ENCODE measurements at places on chromosomes 5 and 9.

GRCh38 chr5:170509348-170509660 lies 5.5 kb downstream of the KCNIP1 start:
- DNase-seq, result no peak

DNA sequence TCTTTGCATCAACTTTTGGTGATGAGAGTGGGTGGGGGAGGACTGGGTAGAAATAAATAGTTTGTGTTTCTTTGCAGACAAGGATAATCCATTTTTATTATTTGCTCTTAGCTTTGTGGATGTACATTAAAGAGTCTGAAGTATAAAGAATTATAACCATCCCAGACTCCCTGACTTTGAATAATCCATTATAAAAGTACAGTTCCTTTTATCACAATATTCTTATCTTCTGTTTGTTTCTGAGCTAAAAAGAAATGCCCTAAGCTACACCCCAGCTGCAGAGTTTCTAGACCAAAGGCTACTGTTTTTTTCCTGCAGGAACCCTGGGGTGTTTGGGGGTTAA lies 77.9 kb downstream of the NDFIP1 start:
- no peak for DNase-seq

DNA sequence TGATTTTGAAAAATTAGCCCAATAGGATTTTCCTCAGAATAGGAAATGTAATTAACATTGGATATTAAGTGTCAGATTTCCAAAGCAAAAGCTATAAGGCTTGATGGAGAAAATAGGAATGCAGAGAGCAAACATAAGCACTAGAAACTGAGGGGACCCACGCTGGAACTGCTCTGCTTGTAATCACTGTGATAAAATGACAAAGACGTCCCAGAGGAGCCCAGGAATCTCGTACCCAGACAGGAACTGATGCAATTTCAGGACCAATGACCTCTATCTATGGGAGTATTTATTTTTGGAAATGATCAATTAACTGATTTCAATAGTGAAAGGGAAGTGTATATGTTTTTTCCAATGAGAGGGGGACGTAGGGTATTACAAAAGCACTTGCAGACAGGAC lies 714.5 kb upstream of the WWC1 start:
- DNase-seq, result no peak

DNA sequence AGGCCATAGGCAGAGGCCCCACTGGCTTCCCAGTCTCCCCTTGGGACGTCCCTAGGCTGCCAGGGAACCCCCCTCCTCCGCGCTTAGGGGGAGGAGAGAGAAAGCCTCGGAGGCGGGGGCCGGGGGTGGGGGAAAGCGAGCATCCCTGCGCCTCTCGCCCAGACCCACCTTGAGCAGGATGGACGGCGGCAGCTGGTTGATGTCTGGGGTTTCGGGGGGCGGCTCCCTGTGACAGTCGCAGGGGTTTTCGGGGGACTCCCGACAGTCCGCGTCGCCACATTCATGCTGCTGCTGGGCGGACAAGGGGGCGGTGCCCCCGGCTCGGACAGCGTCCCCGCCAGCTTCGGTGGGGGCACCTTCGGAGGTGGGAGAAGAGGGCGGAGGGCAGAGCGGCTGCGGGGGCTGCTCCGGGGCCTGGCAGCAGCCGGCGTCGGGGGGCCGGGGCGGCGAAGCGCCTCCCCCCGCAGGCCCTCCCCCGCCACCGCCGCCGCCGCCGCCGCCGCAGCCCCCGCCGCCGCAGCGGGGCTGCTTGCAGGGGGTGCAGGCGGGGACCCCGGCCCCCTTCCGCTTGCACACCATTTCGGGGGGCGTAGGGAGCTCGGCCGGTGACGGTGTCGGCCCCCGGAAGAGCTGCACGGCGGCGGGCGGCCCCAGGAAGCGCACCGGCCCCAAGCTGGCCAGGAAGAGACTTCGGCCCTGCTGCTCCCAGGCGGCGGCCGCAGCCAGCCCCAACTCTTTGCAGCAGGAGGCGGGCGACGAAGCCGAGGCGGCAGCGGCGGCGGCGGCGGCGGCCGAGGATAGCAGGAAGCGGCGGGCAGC lies 1.2 kb downstream of the FBXL17 start:
- peak; percentile 37 for DNase-seq

- DNase-seq, result no peak
These were observed 18.2 kb upstream of the MGAT1 start for GRCh38 chr5:180820788-180821321.

DNA sequence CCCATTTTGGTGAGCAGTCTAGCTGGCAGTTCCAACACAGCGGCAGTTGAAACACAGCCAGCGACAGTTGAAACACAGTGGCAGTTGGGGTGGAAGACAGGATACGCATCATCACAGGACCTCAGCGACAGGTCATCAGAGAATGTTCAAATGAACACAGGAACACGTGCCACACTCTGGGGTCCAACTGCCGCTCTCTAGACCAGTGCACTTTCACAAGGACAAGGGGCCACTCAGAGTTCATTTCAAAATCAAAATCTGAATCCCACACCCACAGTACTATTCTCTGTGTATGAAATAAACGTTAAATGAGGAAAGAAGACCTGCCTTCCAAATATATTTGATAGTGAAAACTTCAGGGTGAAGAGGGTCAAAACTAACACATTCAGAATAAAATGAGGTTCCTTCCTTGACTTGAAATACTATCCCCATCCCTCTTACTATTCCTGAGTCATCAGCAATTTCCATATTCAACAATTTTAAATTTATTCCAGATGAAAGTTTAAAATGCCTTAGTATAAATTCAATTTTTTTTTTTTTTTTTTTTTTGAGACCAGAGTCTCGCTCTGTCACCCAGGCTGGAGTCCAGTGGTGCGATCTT lies 53.0 kb upstream of the SIMC1 start:
- DNase-seq, result no peak

DNA sequence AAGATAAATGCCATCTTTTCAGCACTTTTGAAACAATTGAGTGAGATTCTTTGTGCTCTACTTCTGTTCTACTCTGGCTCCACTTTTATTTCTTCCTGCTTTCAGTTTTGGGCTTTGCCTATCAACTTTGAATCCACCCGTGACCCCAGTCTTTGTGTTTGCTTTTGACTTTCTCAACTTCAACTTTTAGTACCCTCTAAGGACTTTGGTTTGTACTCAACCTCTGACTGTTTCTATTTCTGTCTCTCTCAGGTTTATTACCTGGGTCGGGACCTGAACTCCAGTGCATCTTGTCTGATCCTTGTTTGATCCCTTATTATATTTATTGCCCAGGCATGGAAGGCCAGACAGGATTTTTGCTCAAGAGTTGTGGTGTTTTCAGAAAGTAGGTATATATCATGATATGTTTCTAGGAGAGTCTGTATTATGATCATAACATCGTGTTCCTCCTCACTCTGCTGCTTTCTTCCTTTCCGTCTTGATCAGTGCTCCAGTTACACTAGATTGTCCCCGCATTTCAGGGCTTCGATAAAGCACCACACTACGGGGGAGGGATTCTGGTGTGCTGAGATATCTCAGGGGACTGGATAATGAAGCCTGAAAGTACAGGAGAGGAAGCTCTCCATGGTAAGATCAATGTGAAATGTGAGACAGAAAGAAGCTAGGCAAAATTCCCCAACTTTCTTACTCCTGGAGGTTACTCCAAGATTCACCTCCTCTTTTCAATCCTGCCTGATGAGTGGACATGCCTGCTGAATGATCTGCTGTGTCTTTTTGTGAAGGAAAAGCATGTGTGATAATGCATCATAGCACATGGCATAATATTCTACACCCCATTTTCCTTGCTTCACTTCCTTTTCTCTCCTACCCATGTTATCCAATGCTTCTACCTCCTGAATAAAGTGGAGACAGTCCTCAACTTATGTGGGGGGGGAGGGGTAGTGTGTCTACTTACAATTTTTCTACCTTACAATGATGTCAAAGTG lies 155.5 kb upstream of the GRIN3A start:
- DNase-seq, result no peak

- DNase-seq, result no peak
These were observed 362.0 kb downstream of the SPOCK1 start for GRCh38 chr5:137136991-137137632.

GRCh38 chr5:32490972-32491557 lies 46.5 kb upstream of the ZFR start:
- no peak for DNase-seq

- no peak for DNase-seq
These were observed 12.2 kb upstream of the OBP2B start for GRCh38 chr9:133221177-133221809.

- DNase-seq, result no peak
These were observed 242.0 kb upstream of the TRPM3 start for GRCh38 chr9:71363286-71363961.

GRCh38 chr5:150182774-150183173 lies 7.1 kb upstream of the SLC6A7 start:
- DNase-seq, result no peak

DNA sequence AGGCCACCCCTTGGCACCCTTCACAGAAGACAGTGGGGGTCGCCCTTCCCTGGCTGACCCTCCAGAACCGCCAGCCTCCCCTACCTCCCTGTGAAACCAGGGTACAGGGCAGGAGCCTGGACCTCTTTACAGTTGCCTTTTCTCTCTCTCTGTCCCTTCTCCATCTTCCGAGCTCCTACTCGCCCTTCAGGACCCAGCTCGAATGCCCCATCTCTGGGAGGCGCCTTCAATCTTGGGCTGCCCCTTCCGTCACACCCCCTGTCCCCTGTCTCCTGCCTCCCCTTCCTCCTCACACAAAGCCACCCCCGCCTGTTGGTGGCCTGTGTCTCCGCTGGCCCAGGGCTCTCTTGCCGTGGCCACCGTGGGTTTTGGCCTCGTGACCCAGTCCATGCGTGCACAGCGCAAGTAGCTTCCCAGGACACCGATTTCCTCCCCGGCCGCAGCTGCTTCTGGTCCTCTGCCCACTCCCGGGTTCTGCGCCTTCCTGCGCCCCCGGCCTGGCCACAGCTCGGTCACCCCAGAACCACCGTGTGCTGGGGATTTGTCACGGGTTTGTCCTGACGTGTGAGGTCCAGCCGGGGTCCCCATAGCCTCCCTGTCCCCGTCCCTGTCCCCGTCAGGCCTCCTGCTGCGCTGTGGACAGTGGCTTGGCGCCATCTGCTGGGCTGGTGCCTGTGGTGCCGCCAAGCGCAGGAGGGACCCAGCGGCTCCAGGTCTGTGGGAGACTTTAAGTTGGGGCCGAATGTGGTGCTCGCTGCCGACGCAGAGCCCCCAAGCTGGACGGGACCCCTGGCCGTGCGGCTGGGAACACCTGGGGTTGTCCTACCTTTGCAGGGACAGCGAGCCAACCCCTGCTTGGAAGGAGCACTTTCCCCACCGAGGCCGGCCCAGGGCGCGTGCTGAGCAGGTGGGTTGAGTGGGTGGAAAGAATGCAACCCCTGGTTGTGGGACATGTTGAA lies 4.0 kb upstream of the TMEM250 start:
- peak; percentile 68 for DNase-seq

GRCh38 chr9:124356745-124357390 lies 58.4 kb downstream of the PSMB7 start:
- DNase-seq, result no peak

GRCh38 chr9:84387821-84388220 lies 47.3 kb upstream of the SLC28A3 start:
- DNase-seq, result no peak

GRCh38 chr9:21788752-21789151 lies 13.7 kb upstream of the MTAP start:
- no peak for DNase-seq

GRCh38 chr5:163861670-163862069 lies 356.3 kb downstream of the MAT2B start:
- no peak for DNase-seq

DNA sequence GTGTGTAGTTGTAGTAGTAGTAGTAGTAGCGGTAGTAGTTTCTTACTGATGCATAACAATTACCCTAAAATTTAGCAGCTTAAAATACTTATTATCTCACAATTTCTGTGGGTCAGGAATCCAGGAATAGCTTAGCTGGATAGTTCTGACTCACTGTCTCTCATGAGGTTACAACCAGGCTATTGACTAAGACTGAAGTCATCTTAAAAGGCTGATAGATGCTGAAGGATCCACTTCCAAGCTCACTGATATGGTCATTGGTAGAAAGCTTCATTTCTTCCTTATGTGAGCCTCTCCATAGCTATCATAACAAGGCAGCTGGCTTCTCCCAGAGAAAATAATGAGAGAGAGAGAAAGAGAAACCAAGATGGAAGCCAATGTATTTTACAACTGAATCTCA lies 147.5 kb upstream of the FBXL17 start:
- DNase-seq, result no peak

DNA sequence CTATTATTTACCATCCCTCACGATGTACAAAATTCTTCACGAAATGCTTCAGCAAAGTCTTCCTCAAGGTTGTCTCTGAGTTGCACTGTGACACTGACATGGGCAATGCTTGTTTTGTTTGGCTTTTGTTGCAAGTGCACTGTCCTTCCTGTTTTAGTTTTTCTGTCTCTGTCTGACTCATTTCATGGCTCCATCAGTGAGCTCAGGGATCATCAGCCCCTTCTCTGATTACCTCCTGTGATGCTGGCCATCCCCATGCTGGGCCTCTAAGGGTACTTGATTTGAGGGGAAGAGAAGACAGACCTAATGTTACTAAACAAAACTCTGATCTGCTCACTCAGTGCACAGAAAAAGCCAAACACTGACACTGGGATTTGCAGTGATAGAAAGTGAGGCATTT lies 37.6 kb upstream of the STX17 start:
- no peak for DNase-seq

DNA sequence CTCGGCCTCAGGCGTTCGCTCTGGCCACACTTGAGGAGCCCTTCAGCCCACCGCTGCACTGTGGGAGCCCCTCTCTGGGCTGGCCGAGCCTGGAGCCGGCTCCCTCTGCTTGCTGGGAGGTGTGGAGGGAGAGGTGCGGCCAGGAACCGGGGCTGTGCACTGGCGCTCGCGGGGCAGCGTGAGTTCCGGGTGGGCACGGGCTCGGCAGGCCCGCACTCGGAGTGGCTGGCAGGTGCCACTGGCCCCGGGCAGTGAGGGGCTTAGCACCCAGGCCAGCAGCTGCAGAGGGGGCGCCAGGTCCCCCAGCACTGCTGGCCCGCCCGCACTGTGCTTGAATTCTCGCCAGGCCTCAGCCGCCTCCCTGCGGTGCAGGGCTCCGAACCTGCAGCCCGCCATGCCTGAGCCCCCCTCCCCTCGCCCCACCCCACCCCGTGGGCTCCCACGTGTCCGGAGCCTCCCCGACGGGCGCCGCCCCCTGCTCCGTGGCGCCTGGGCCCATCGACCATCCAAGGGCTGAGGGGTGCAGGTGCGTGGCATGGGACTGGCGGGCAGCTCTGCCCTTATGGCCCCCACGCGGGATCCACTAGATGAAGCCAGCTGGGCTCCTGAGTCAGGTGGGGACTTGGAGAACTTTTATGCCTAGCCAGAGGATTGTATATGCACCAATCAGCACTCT lies 138.2 kb downstream of the PDZD2 start:
- no peak for DNase-seq

- no peak for DNase-seq
These were observed 34.8 kb downstream of the SLC6A18 start for GRCh38 chr5:1259806-1260480.

Measured in stimulated activated naive CD4-positive, alpha-beta T cell treated with Interleukin-2 at 50 U/mL for 16 hours (primary cell).